ENCODE measurements at places on chromosomes 1 and 21. TPM values are rescaled to one million over a fixed set of nuclear protein-coding genes. Genes with fewer than 3 reads are reported as not detected.

The LIN28A gene
- not detected for total RNA-seq

DNA sequence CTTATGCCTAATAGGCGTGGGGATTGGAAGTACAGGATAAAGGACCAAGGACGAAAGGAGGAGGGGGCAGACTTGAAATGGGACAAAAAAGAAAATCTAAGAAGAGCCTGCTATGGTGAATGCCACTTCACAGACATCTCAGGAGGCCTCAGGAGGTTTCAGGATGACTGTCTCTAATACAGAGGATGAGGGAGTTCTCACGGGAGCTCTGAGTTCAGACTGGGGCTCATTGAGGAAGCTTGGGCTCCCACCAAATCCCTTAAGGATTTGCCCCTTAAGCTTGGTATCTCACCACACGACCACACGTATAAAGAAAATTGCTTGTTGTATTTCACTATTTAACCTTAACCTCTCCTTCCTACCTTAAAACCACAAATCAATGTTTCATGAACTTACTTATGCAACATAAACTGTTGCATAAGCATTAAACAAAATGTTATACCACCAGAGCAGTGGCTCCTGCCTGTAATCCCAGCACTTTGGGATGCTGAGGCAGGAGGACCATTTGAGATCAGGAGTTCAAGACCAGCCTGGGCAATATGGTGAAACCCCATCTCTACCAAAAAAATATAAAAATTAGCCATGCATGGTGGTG, 12.4 kb downstream of the SLC30A1 start:
- peaks cover 1% of the 10 kb centered on the region for H3K36me3 ChIP-seq
- H3K4me3 ChIP-seq = no peak overlapping the region
- no peak overlapping the region for H3K27ac ChIP-seq
- no peaks in the 10 kb centered on the region for H3K4me1 ChIP-seq

The SPRR5 gene
- total RNA-seq = not detected

DNA sequence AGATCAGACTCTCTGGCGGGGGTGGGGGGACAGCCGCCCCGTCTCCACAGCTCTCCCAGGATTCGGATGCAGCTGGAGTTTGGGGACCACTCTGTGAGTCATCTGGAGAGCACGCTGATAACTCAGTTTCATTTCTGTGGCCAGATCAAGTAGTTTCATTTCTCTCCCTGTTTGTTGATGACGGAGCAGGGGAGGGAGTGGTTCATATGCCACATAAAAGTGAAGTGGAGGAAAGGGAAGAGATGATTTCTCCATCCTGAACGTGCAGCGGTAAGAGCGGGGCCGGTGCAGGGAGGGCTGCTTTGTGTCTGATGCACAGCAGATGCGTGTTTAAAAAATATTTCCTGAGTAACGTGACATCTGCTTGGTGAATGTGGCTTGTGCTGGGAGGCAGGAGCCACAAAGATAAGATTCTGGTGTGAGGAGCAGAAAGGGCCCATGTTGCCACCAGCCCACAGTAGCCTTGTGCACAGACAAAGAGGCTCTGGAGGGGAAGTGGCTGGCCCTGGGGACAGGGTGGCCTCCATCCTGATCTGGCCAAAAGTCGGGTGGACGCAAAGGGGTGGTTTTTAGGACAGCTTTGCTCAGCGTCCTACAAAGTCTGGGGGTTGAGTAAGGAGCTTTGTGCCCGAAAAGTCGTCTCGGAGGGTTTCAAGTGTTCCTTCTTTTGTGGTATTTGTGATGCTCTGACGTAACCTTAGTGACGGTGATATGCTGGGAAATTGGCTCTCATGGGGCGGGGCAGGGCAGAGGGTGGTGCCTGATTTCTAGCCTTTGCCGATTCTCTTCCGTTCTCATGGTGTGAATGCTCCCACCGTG, at the start of gene MX2:
Gene MX2, plus strand, starts transcription at position 242 of the 819 bp plus-strand sequence. CDS start 14,880 bp downstream, outside the sequence.
- peaks cover 23% of the 10 kb centered on the region for H3K4me1 ChIP-seq
- H3K27me3 ChIP-seq = no peaks in the 10 kb centered on the region
- H3K4me3 ChIP-seq = peak within 1 kb of the TSS; percentile 32
- DNase-seq = peak; percentile 79
- H3K36me3 ChIP-seq = peaks cover 5% of the 10 kb centered on the region

GRCh38 chr1:187871177-187871845, 1042.6 kb downstream of the PLA2G4A start:
- H3K4me3 ChIP-seq = no peak overlapping the region
- H3K27ac ChIP-seq = no peak overlapping the region
- H3K27me3 ChIP-seq = no peaks in the 10 kb centered on the region
- no peaks in the 10 kb centered on the region for H3K36me3 ChIP-seq
- no peak for DNase-seq
- H3K4me1 ChIP-seq = no peaks in the 10 kb centered on the region

The KIF2C gene
- 0.54 TPM for total RNA-seq

DNA sequence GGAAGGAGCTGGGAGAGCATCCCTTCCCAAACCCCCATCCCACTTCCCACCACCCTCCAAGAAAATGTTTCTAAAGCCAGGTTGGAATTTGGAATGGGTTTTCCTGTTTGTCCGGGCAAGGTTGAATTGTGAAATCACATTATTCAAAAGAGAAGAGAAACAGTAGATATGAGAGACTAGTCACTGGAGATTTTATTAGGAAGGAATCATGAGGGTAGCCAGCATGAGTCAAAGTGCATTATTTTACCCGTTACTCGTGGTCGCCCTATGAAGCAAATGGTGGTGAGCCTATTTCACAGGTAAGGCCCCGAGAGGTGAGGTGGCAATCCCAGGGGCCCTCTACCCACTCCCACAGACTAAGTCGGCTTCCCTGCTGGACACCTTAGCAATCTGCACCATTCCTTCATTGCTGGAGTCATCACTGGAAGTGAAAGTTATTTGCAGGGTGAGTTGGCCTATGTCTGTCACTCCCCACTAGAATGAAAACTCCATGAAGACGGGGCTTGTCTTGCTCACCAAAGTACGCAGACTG, 52.8 kb downstream of the TOMM20 start:
- H3K36me3 ChIP-seq = no peaks in the 10 kb centered on the region
- no peaks in the 10 kb centered on the region for H3K27me3 ChIP-seq
- H3K27ac ChIP-seq = peak overlapping the region; percentile 98
- no peak for DNase-seq

GRCh38 chr1:100076744-100077143, 56.0 kb downstream of the SASS6 start:
- peaks cover 7% of the 10 kb centered on the region for H3K4me1 ChIP-seq
- no peak for DNase-seq
- H3K27ac ChIP-seq = no peak overlapping the region
- H3K27me3 ChIP-seq = no peaks in the 10 kb centered on the region
- H3K4me3 ChIP-seq = no peak overlapping the region

GRCh38 chr21:44975720-44976555, 36.1 kb downstream of the SLX9 start:
- H3K4me3 ChIP-seq = no peak overlapping the region
- H3K36me3 ChIP-seq = peaks cover 21% of the 10 kb centered on the region
- no peak for DNase-seq
- H3K27me3 ChIP-seq = no peaks in the 10 kb centered on the region
- no peak overlapping the region for H3K27ac ChIP-seq
- no peaks in the 10 kb centered on the region for H3K4me1 ChIP-seq

DNA sequence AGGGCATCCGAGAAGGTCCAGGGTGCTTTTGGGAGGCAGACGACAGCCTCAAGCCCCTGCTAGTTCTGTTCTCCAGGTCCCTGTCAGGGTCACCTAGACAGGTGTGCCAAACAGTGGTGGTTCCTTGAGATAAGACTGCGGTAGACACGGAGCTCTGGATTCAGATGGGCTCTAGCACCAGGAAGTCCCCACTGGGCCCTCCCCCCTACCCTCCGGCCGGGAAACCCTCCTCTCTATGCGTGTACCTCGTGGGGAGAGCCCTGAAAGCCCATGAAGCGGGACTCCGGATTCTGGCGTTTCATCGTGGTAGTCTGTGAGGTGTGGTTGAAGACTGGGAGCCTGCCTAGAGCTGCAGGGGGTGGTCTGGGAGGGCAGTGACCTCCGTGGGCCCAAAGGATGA, 2.1 kb upstream of the KCNA2 start:
- no peak overlapping the region for H3K27ac ChIP-seq
- no peaks in the 10 kb centered on the region for H3K36me3 ChIP-seq
- no peak overlapping the region for H3K4me3 ChIP-seq
- peaks cover 31% of the 10 kb centered on the region for H3K4me1 ChIP-seq
